ENCODE measurements at places on chromosomes 11 and 22.

- H3K4me1 ChIP-seq = no peaks in the 10 kb centered on the region
- no peaks in the 10 kb centered on the region for H3K36me3 ChIP-seq
- no peak overlapping the region for H3K27ac ChIP-seq
- peaks cover 8% of the 10 kb centered on the region for H3K27me3 ChIP-seq
- H3K4me3 ChIP-seq = no peak overlapping the region
Observed at GRCh38 chr11:32358729-32359128, 76.6 kb downstream of the WT1 start.

GRCh38 chr22:29167032-29167911 lies 38.4 kb upstream of the EMID1 start:
- peaks cover 12% of the 10 kb centered on the region for H3K4me1 ChIP-seq
- H3K27ac ChIP-seq = peak overlapping the region; percentile 92
- DNase-seq = peak; percentile 65
- H3K27me3 ChIP-seq = peaks cover 23% of the 10 kb centered on the region

GRCh38 chr11:3767536-3767935 lies 29.8 kb downstream of the NUP98 start:
- H3K27me3 ChIP-seq = no peaks in the 10 kb centered on the region
- no peaks in the 10 kb centered on the region for H3K4me1 ChIP-seq
- H3K4me3 ChIP-seq = no peak overlapping the region
- no peak for DNase-seq
- H3K36me3 ChIP-seq = peaks cover 33% of the 10 kb centered on the region

DNA sequence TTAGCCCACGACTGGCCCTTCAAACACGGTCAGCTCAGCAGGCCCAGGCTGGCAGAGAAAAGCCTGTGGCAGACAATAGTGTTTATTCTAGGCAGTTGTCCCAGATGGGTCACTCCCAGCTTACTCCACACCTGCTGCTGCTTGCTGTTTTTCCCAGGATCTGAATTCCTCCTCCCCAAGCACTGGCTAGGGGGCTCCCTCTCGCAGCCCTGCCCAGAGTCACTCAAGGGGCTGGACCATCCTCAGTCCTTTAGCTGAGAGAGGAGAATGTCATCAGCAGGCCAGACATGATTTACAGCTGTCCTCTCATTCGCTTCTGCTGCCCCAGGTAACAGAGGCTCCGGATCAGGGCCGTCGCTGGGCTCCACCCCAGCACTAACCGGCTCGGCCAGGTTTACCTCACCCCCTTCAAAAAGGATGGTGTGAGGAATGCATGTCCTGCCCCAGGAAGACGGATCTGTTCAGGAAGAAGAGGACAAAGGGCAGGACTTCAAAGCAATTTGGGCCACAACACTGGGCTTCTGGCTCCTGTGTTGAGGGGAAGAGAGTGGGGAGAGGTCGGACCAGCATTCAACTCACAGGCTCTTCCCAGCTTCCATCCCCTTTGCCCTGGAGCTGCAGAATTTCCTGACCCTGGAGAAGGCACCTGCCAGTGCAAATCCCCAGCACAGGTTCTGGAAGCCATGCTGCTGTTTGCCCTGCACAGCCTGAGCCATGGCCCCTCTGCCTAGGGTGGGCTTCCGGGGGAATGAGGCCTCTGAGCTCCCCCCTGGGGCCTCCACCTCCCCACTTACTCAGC lies 59.7 kb upstream of the BARX2 start:
- no peaks in the 10 kb centered on the region for H3K27me3 ChIP-seq
- no peak overlapping the region for H3K27ac ChIP-seq
- no peak overlapping the region for H3K4me3 ChIP-seq

- no peak overlapping the region for H3K4me3 ChIP-seq
- no peaks in the 10 kb centered on the region for H3K27me3 ChIP-seq
- no peak for DNase-seq
- H3K4me1 ChIP-seq = no peaks in the 10 kb centered on the region
- H3K27ac ChIP-seq = no peak overlapping the region
Observed at GRCh38 chr11:81033779-81034540, 1593.1 kb upstream of the TENM4 start.

DNA sequence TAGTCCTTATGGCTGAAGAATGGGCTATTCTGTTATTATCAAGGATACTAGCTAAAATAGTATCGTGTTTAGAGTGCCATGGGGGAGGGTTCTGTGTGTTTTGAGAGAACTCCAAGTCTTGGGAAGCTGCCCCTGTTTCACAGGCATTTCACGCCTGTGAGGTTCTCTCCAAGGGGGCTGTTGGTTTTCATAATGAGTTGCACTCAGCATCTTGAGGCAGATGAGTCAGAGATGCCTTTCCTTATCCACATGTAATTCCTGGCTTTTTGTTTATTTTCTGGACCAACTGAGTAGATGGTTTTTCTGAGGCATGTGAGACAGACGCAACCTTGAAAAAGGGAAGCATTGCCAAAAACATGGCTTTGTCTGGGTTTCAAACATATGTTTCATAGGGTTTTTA lies 203.7 kb downstream of the ARHGAP42 start:
- no peak overlapping the region for H3K4me3 ChIP-seq
- no peaks in the 10 kb centered on the region for H3K27me3 ChIP-seq
- DNase-seq = no peak
- no peaks in the 10 kb centered on the region for H3K4me1 ChIP-seq
- no peaks in the 10 kb centered on the region for H3K36me3 ChIP-seq
- H3K27ac ChIP-seq = no peak overlapping the region

- peak; percentile 32 for DNase-seq
- H3K27ac ChIP-seq = peak overlapping the region; percentile 87
- H3K27me3 ChIP-seq = no peaks in the 10 kb centered on the region
Observed at GRCh38 chr11:48013269-48013901, 33.0 kb downstream of the PTPRJ start.

GRCh38 chr11:118914178-118914918 lies 11.4 kb downstream of the BCL9L start:
- peak overlapping the region; percentile 77 for H3K4me3 ChIP-seq
- DNase-seq = no peak
- H3K36me3 ChIP-seq = no peaks in the 10 kb centered on the region
- H3K27ac ChIP-seq = peak overlapping the region; percentile 94
- H3K4me1 ChIP-seq = peaks cover 67% of the 10 kb centered on the region

DNA sequence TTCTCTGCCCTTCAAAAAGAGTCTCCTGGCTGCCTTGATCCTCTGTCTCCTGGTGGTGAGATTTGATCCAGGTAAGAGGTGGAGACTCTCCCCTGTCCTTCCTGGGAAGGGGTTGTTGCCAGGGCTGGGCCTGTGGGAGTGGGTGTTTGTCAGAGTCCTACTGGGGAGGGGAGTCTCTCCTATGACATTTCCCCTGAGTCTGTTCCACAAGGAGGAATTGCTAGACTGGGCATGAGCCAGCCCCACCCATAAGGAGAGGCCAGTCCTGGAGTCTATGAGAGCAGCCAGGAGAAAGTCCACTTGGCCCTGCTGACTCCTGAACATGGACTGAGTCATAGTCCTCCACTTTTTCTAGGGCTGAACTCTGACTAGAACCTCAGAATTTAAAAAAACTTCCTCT lies 7.4 kb downstream of the PEX26 start:
- peaks cover 16% of the 10 kb centered on the region for H3K4me1 ChIP-seq
- H3K4me3 ChIP-seq = no peak overlapping the region
- H3K27ac ChIP-seq = no peak overlapping the region

- no peak for DNase-seq
- no peaks in the 10 kb centered on the region for H3K36me3 ChIP-seq
- H3K4me3 ChIP-seq = no peak overlapping the region
Observed at GRCh38 chr11:8867035-8867434, 44.0 kb upstream of the AKIP1 start.

DNA sequence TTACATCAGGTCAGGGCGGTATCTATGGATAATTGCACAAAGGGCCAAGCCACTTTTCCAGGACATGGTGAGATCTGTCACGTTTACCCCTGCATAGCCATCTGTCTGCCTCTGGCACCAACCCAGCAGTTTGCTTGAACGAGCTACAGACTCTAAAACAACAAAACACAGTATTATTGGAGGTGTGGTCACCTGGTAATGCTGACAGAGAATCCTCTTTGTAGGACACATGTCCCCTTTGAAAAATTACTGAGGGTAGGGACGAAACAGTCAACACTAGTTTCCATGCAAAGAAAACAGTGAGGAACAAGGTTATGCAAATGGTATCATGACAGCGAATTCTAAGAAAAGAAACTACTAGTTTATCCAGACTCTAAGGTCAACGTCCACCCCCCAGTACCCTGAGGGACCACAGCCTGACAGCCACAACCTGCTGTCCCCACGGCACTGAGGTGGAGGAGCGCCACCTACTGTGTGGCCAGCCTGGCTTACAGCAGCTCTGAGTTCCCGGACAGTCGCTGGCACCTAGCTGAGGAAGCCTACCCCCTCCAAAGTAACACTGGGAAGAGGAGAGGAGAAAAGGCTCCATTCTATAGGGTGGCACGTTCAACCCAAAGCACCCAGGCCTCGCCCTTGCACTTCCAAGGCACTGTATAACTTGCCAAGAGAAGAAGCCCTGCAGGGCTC lies 117.4 kb upstream of the BID start:
- peak overlapping the region; percentile 31 for H3K27ac ChIP-seq
- no peaks in the 10 kb centered on the region for H3K4me1 ChIP-seq
- H3K27me3 ChIP-seq = no peaks in the 10 kb centered on the region
- no peak for DNase-seq
- peaks cover 44% of the 10 kb centered on the region for H3K36me3 ChIP-seq

DNA sequence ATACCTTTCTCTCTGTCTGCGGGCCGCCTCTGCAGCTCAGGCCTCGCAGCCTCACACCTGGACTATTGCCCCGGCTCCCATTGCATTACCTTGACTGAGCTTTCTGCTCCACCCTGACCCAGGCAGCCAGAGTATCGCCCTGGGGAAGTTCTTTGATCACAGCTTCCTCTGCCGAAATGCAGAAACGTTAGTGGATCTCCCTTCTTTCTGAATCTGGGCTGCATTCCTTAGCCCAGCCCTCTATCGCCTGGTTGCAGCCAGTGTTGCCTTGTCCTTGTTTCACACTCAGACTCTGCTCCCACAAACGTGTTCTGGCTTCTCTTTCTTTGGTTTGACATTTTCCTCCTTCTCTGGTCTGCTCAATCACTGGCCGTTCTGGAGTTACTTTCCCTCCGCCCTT lies 195.7 kb downstream of the ADAMTS15 start:
- no peak overlapping the region for H3K27ac ChIP-seq
- peaks cover 4% of the 10 kb centered on the region for H3K27me3 ChIP-seq
- H3K4me3 ChIP-seq = no peak overlapping the region
- H3K36me3 ChIP-seq = no peaks in the 10 kb centered on the region
- no peak for DNase-seq
- no peaks in the 10 kb centered on the region for H3K4me1 ChIP-seq

DNA sequence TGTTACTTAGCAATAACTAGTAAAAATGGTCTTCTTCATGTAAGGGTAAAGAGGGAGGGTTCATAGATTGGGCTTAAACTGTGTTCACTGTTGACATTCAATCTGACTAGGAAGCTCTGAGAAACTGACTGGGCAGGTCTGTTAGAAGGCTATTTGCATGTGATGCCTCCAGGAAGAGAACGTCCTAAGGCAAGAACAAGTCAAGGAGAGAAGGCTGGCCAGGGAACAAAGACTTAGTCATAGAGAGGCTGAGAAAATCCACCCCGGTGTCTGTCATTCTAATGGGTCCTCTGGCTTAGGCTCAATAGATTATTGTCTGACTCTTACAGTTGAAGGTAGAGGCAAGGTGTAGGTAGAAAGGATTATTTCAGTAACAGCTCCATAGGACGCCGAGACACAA lies 50.3 kb upstream of the CD44 start:
- H3K4me1 ChIP-seq = peaks cover 45% of the 10 kb centered on the region
- H3K36me3 ChIP-seq = peaks cover 1% of the 10 kb centered on the region
- peak overlapping the region; percentile 36 for H3K4me3 ChIP-seq
- no peaks in the 10 kb centered on the region for H3K27me3 ChIP-seq
- DNase-seq = no peak

DNA sequence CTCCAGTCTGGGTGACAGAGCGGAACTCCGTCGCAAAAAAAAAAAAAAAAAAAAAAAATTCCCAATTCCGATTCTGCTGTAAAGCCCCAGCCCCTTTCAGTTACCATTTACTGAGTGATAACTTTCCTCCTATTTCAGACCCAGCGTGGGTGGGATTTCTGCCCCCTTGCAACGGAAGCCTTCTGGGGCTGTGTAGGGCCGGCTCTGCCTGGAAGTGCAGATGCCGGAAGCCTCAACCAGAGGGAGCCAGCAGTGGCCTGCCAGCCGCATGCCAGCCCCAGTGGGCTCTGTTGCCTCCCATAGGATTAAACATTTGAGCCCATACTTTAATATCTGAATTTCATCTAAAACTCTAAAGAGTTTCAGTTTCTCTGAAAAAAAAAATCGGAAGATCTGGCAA lies 60.0 kb upstream of the NUP50 start:
- no peak overlapping the region for H3K4me3 ChIP-seq
- H3K27ac ChIP-seq = no peak overlapping the region
- peaks cover 2% of the 10 kb centered on the region for H3K4me1 ChIP-seq
- no peak for DNase-seq
- peaks cover 19% of the 10 kb centered on the region for H3K27me3 ChIP-seq
- H3K36me3 ChIP-seq = no peaks in the 10 kb centered on the region

DNA sequence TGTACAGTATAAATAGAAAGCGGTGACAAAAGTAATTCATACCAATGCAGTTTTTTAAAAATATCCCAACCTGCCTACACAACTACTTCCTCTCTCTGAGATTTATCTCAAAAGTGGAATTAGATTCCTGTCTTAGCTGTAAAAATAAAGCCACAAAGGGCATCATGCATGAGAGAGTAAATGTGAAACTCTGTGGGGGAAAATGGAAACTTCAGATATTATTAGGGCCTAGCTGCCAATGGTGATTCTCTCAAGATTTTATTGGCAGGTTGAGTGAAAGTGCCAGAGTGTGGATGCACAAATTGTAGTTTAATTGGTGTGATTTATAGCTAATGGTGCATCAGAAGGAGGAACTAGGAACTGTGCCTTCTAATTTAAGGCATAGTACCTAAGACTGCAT lies 356.9 kb upstream of the CCDC90B start:
- no peak for DNase-seq
- H3K4me3 ChIP-seq = no peak overlapping the region
- H3K27me3 ChIP-seq = peaks cover 19% of the 10 kb centered on the region

DNA sequence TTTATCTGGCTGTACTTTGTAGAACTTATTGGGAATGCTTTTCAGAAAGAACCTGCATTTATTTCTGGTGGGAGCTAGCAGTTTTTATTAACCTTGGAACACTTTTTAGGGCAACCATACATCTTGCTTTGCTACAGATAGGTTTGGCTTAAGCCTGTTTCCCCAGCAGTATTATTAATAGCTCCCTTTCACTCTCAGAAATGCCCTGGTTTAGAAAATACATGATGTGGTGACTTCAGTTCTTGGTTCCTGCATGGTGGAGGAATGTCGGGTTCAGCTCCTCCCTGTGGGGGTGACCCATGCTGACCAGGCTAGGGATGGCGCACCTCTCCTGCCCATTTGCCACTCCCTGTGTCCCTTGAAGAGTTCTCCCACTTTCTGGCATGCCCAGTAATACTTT lies 28.2 kb downstream of the ZBED4 start:
- peaks cover 18% of the 10 kb centered on the region for H3K4me1 ChIP-seq
- DNase-seq = no peak
- H3K27me3 ChIP-seq = no peaks in the 10 kb centered on the region
- H3K27ac ChIP-seq = no peak overlapping the region
- H3K4me3 ChIP-seq = no peak overlapping the region

- H3K4me1 ChIP-seq = peaks cover 2% of the 10 kb centered on the region
- no peak for DNase-seq
- H3K36me3 ChIP-seq = no peaks in the 10 kb centered on the region
- H3K27ac ChIP-seq = no peak overlapping the region
Observed at GRCh38 chr11:75303544-75304224, 47.8 kb downstream of the ARRB1 start.

GRCh38 chr11:90318651-90319050 lies 95.8 kb upstream of the CHORDC1 start:
- peaks cover 2% of the 10 kb centered on the region for H3K36me3 ChIP-seq
- no peaks in the 10 kb centered on the region for H3K4me1 ChIP-seq
- no peak for DNase-seq

- H3K27ac ChIP-seq = no peak overlapping the region
- DNase-seq = no peak
- H3K27me3 ChIP-seq = no peaks in the 10 kb centered on the region
- H3K36me3 ChIP-seq = no peaks in the 10 kb centered on the region
- H3K4me3 ChIP-seq = no peak overlapping the region
- H3K4me1 ChIP-seq = peaks cover 16% of the 10 kb centered on the region
Observed at GRCh38 chr11:10742460-10743208, 8.4 kb upstream of the CTR9 start.

All from memory B cell (primary cell).